CD8-positive, alpha-beta memory T cell (primary cell): ENCODE measurements at places on chromosomes 1 and 21. TPM values are rescaled to one million over a fixed set of nuclear protein-coding genes. Genes with fewer than 3 reads are reported as not detected.

F13B gene
- not detected for polyA plus RNA-seq

- DNase-seq: no peak
Observed at GRCh38 chr21:33278721-33279120, 12.6 kb downstream of the IL10RB start.

C1orf210 gene
- polyA plus RNA-seq: not detected

- no peak for DNase-seq
Observed at GRCh38 chr1:25458541-25459298, 28.0 kb downstream of the MACO1 start.

SPTA1 gene
- not detected for polyA plus RNA-seq

EDARADD gene
- polyA plus RNA-seq: 16.2 TPM

- DNase-seq: no peak
Observed at GRCh38 chr1:16073490-16074119, at the start of gene FAM131C. Gene FAM131C (minus strand): TSS chr1:16073651. CDS start chr1:16073442, 209 bp downstream.

DNA sequence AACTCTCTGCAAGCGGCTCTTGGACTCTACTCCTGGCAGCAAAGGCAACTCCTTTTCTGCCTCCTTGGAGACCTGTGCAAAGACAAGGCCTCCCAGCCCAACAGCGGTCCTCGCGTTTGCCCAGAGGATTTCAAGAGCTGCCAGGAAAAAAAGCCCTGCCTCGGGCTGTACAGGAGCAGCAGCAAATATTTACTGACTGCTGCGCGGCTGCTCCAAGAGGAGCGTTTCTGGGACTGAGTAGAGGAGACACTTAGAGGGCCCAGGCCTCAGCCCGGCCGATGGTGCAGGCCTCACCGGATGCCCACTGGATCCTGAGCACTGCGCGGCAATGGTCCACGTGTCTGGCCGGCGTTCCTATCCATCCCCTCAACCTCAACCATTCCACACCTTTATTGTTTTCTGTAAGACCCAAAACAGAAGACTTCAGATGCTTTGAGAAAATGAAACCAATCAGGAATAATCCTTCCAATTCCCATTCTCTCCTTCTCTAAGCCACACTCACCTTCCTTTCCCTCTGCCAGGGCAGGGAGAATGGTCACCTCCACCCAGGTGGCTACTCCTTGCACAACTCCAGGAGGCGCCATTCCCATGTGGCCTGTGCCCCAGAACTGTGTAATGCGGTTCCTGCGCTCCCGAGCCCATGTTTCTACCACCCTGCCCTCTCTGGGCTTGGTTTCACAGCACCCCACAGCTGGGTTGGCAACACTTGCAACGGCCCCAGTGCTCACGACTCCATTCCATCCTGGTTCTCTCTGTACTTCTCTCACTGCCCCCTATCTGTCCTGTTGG lies 215.8 kb downstream of the TRABD2B start:
- no peak for DNase-seq

NMNAT2 gene
- polyA plus RNA-seq: not detected

DNA sequence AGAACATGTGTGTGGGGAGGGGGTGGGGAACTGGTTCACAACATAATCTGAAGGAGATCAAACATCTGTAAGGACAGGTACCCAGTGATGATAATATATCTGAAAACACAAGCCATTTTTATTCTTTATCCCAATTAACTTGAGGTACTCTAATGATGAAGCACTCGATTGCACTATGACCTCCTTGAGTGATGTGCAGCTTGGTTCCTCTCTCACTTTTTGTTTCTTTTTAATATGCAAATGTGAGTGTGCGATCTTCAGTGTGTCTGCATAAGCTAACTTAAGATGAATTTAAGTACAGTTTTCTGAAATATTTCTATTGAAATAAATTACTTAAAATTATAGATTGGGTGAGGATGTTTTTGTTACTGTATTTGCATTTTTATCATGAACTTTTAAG lies 50.6 kb upstream of the ANGPTL1 start:
- no peak for DNase-seq

KRTAP22-2 gene
- not detected for polyA plus RNA-seq

- no peak for DNase-seq
Observed at GRCh38 chr1:195005338-195005737, 1602.9 kb downstream of the KCNT2 start.

DNA sequence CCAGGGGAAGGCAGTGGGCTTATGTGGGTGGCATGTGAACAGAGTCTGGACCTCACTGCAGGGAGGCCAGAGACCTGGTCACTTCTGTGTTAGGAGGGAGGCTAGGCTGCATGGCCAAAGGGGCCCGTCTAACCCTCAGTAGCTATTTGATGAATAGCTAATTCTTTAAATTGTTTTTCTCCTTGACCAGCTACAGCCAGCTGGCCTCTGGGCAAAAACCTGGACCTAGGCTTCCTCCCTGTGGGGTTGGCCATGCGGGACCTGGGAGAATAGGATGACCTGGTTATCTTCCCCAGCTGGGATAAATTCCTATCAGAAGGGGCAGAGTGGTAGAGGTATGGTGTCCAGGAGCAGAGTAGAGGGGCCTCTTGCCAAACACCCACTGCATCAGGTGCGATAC lies 79.4 kb downstream of the TNR start:
- no peak for DNase-seq

- peak; percentile 76 for DNase-seq
Observed at GRCh38 chr1:109910123-109910962, at the start of gene CSF1. Gene CSF1 (plus strand): TSS chr1:109910849. CDS start chr1:109911024, 175 bp downstream.

DNA sequence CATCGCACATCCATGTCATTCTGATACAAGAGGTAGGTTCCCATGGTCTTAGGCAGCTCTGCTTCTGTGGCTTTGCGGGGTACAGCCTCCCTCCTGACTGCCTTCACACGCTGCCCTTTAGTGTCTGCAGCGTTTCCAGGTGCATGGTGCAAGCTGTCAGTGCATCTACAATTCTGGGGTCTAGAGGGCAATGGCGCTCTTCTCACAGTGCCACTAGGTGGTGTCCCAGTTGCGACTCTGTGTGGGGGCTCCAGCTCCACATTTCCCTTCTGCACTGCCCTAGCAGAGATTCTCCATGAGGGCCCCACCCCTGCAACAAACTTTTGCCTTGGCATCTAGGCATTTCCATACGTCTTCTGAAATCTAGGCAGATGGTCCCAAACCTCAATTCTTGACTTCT lies 138.2 kb upstream of the BRINP3 start:
- no peak for DNase-seq

DNA sequence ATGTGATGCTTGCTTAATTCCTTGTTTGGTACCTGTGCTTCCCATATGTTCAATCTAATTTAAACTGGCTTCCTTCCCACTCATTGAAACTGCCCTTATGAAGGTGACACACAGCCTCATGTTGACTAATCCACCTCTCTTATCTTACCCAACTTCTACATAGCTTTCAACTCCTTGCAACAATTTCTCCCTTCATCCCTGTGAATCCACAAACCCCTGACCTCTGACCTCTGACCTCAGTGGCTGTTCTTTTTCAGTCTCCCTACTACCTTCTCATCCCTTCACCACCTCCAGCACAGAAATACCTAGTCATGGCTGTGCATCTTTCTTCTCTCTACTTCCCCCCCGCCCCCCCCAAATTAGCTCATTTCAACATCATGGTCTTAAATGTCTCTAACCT lies 144.5 kb downstream of the TTLL7 start:
- DNase-seq: no peak

DNA sequence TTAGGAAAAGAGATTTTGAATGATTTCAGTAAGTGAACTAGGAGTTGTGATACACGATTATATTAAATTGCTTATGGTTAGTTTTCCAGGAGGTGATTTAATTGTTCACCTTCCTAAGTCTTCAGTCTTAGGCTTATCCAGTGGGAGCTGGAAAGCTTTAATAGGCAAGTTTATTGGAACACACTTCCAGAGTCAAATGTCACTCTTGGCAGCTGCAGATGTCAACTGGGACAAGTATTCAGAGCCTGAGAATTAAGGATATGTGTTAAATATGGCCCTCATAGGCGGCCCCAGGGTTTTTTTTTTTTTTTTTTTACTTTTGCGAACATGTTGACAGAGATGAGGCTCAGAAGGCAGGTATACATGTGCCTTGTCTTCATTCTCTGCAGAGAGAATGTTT lies 29.2 kb downstream of the UCK2 start:
- no peak for DNase-seq

RNU1-1 gene
- not detected for polyA plus RNA-seq

- DNase-seq: no peak
Observed at GRCh38 chr1:17544776-17545350, 5.4 kb downstream of the ARHGEF10L start.

FCGR3A gene
- 44.6 TPM for polyA plus RNA-seq

DNA sequence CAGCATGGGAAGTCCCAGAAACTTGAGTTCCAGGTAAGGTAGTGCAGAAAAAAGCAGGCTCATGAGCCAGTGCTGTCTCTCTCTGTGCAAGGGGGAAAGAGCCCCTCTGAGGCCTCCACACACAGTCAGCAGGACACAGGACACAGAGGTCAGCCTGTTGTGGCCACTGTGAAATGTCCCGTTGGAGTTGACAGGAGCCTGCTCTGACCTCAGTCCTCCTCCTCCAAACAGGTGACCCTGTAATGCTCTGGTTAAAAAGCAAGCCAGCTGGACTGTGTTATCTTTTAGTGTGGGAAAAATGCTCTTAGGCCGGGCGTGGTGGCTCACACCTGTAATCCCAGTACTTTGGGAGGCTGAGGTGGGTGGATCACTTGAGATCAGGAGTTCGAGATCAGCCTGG lies 24.2 kb upstream of the GPR157 start:
- no peak for DNase-seq

MMP23B gene
- polyA plus RNA-seq: 3.4 TPM

DNA sequence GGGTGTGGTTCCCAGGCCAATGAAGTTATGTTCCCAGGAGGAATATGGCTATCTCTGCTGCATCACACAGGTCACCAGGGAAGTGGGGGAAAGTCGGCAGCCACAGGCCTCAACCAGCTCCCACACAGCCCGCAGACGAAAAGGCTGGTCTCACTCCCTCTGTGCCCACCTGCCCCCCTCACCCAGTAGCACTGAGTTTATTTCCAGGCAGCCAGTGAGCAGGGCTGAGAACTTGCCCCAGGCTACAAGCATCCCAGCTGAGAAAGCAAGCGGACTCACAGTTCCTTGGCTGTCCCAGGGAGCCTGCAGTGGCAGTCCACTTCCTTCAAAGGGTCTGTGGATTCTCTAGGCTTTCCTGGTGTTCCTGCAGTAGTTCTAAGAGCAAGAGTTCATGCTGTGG lies 68.9 kb downstream of the SLC5A9 start:
- DNase-seq: no peak

FCMR gene
- polyA plus RNA-seq: 574 TPM

- no peak for DNase-seq
Observed at GRCh38 chr1:189530162-189530561, 947.5 kb downstream of the BRINP3 start.

DNA sequence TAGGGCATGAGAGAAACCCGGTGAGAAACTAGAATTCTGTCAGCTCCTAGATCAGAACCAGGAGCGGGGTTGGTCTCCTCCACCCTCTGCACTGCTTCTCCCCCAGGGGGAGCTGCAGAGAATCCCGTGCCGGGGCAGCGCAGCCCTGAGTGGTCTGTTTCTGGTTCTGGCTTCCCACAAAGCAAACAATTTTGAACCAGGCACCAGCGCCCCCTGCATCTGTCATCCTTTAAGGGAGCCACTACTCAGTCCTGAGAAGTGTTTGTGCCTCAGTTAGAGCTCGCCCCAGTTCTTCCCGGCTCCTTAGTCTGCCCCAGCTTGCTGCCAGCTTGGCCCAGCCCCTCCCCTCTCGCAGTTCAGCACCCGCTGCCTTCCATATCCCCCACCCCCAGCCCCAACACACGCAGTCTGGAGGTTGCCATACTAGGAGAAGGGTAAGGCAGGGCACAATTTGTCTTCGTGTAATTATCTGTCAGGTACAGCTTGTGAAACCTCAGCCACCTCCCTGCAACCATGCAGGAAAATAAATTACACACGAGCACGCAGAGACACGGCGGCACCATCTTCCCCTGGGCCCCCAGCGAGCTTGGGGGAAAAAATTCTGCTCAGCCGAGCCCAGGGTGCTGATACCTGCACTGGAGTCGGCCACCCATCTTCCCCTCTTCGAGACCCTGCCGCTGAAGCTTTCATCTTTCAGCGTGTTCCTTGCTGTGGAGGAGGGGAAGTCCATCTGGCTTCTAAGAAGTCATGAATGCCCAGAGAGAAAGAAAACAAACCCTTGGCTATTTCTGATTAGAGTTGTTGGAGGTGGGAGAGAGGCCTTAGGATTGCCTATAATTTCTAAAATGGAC lies 62.6 kb upstream of the CD1D start:
- peak; percentile 11 for DNase-seq

- DNase-seq: no peak
Observed at GRCh38 chr1:82153272-82153629, 352.5 kb downstream of the ADGRL2 start.

DNA sequence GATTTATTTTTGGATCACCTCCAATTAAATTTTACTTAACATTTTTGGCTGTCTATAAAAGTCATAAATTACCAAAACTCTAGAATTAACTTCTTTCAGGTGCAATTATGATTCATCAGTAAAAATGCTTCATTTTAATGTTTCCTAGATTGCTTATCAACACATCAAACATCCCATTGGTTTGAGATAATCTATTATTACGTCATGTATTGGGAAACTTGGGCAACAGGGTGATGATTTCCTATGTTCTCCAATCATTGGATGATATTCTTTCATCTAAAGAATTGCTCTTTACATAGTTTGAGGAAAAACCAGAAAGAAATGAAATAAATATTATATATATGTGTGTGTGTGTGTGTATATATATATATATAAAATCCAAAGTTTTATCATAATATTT lies 76.8 kb upstream of the KCNJ6 start:
- no peak for DNase-seq

DNA sequence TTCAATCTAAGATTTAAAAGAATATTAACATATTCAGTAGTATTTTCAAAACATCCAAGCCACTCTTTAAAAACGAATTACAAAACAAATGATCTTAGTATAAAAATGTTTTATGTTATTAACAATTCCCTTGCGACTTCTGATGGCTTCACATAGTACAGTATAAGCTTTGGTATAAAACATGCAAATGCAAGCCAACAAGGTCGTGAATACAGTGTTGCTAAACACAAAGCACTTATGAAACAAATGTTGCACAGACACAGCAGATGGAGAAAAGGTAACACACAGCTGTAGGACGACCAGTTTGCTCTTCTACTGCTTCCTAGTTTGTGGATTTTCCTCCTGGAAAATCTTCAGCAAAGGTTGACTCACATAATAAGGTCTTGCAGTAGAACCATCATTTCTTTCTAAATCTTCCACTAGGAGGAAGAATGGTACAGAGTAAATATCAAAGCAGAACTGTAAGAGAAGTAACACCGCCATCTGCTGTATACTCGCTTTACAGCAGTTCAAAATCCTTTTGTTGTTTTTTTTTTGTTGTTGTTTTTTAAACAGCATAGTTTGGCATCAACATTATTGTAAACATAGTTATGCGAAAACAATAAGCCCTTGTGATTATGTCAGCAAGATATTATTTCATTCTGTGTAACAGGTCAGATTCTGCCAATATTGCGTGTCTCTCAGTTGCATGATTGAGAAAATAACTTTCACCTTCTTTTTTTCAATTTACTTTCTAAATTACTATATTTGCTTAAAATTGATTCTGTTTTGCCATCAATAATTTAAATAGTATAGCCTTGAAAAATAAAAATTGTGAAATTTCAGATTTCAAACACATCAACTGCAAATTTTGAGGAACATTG lies 69.5 kb downstream of the LHX8 start:
- DNase-seq: no peak

- no peak for DNase-seq
Observed at GRCh38 chr1:17355898-17356297, 16.1 kb upstream of the PADI6 start.

APOBEC4 gene
- polyA plus RNA-seq: not detected
